Cerebellar nuclear complex (tissue), 1 donor: ENCODE measurements at places on chromosomes 4 and X.

DNA sequence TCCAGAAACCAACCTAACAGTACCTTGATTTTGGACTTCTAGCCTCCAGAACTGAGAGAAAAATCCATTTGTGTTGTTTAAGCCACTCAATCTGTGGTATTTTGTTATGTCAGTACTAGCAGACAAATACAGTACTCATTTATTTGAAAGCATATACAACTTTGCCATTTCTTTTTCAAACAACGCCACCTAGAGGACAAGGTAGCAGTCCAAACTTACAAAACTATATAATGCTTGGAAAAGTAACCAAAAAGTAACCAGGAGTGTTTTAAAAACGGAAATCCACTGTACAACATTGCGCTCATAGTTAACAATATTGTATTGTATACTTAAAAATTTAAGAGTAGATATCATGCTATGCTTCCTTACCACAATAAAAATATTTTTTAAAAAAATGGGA lies 37.0 kb upstream of the FGF13 start:
- no peak for DNase-seq

DNA sequence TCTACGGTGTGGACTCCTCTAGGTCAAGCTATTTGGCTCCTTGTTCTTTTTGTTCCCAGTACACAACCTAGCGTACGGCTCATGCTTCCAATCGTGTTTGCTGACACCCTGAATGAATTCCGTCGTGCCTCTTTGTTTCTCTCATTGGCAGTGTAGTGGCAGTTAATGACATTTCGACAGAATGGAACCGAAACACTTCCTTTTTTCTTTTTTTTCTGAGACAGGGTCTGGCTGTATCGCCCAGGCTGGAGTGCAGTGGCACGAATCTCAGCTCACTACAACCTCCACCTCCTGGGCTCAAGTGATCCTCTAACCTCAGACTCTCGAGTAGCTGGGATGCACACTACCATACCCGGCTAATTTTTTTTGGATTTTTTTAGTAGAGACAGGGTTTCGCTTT lies 113.3 kb upstream of the ATP6AP2 start:
- DNase-seq = no peak

- no peak for DNase-seq
Observed at GRCh38 chr4:145774473-145774872, 94.5 kb downstream of the C4orf51 start.

DNA sequence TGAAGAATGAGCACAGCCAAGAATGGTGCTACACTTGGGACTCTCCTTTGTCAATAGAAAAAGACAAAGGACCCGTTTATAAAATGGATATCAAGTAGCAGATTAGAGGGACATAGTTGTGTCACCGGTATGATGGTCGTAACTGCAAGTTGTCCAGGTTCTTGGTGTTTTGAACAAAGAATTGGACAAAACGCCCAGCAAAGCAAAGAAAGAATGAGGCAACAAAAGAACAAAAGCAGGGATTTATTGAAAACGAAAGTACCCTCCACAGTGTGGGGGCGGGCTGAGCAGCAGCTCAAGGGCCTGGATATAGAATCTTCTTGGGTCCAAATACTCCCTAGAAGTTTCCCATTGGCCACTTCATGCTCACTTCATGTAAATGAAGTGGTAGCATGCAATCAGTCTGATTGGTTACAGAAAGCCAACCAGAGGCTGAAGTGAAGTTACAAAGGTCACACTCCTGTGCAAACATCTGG lies 54.7 kb downstream of the SHROOM3 start:
- DNase-seq = no peak

DNA sequence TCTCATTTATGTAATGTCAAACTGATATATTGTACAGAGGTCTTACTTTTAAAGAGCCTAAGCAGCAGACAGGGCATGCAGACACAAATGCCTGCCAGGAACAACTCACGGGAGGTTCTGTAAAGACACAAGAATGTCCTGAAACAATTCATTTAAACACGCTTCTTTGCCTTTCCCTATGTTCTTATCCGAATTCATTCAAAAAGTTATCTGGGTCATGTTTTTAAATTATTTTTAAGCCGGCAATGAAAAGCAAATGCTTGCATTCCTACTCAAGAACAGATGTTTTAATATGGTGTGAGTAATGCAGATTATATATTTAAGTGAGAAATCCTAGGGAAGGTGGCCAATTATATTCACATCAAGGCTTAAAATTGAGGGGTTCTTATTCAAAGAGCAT lies 192.6 kb downstream of the PDGFC start:
- DNase-seq = no peak

GRCh38 chr4:147093206-147093605 lies 147.5 kb upstream of the TTC29 start:
- no peak for DNase-seq

GRCh38 chr4:152674359-152674758 lies 5.4 kb downstream of the TMEM154 start:
- no peak for DNase-seq

GRCh38 chrX:17237146-17237545 lies 137.9 kb upstream of the NHS start:
- no peak for DNase-seq

- DNase-seq = no peak
Observed at GRCh38 chrX:15321447-15321846, 6.0 kb upstream of the ASB11 start.

GRCh38 chrX:129737916-129738315 lies 863 bp upstream of the XPNPEP2 start:
- DNase-seq = no peak

DNA sequence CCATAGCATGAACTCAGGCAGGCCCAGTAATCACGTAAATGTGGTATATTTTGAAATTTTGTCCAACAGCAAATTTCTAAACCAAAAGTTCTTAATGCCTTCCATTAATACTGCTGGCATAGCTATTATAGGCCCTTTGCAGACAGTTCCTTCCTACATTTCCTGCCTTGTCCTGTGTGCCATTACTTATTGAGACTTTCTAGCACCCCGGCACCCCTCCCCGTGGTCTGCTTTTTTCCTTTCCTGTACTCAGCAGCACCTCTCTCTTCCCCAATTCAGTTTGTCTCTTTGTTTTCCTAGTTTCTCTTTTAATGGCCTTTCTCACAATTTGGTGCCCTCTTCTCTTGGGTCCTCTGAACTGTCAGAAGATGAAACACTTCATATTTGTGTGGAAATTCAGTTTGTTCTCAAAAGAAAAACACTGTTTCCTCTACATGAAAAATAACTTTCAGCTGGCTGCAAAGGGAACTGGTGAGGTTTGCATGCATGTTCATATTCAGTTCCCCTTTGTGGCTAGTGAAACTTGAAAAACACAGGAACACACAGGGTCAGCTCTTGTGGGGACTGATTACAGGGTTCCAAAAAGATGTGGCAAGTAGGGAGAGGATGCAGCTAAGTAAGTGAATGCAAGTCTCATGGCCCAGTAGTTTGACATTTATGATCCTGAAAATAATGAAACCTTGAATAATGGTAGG lies 17.1 kb downstream of the GPR34 start:
- DNase-seq = no peak

DNA sequence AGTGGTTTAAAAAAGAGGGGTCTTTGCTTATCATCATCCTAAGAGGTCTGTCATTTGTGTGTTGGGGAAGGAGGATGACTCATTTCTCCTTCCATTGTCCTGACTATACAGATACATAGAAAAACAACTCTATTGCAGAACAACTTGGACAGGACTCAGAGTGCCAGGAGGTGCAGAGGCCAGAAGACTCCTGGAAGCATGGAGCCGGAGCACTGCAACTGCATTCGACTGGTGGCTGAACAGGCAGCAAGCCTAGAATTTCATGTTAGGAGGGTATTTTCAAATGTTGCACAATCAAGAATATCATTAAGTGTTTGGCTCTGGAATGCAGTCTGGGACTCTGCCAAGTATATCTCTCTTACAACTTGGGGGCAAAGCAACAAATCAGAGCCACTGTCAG lies 35.0 kb upstream of the MAML3 start:
- no peak for DNase-seq

DNA sequence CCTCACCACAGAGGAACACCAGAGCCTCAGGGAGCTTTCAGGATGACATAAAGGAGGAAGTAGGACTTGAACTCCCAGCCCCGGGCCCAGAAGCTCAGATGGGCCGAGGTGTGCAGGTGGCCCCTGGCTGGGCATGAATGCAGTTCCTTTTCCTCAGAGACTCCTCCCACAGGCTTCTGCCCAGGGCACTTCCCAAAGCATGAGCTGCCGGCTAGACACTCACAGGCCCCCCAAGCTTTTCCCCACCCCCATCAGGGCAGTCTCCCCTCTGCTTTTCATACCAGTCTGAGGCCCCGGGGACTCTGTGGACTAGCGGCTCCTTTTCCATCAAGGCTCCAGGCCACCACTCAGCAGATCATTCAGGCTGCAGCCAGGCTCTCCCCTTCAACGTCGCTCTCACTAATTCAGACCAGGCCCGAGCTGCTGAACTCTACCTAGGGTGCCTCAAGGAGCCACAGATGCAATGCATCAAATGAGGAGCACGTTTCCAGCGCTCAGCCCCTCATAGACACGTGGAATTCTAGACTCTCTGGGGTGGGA lies 36.9 kb downstream of the HMX1 start:
- DNase-seq = no peak

DNA sequence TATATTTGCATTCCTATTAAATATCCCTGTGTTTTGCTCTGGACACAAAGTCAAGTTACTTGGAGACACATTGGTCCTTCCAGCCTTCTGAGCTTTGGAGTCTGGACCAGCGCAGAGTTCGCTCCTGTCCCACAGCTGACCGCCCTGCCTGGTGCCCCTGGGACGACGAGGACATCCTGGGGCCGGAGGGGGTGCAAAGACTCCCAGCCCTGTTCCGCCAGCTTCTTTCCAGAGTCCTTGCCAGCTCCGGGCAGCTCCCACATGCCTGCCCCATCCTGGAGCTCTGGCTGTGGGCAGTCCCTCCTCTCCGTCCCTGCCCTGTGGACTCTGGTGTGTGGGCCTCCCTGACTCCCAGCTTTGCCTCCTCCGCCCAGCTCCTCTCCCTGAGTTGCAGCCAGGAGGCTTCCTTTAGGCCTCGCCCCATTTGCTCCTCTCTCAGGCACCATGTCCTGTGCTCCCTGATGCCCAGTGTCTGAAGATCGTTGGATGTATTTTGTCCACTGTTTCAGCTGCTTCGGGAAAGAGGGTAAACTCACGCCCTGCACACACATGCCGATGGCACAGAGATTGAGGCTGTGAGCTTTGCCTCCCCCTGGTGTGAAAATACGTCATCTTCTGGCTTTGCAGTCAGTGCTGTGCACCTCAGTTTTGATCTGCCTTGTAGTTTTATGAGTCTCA lies 4.9 kb upstream of the PCGF3 start:
- DNase-seq = no peak

DNA sequence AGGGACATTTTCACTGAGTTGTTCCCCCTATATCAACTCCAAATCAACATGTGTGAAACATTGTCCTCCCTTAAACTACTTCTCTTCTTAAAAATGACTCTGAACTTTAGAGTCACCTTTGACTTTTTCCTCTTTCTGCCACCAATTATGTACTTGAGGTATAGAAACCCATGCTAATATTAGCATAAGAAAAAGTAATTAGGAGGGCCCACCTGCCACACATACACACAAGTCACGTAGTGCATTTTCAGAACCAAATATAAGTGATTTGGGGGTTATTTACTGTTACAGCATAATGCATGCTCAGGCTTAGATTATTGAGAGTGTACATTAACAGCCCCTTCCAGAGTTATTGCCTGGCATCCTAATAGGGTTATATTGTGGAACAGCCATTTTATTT lies 432.7 kb downstream of the ZIC3 start:
- no peak for DNase-seq

DNA sequence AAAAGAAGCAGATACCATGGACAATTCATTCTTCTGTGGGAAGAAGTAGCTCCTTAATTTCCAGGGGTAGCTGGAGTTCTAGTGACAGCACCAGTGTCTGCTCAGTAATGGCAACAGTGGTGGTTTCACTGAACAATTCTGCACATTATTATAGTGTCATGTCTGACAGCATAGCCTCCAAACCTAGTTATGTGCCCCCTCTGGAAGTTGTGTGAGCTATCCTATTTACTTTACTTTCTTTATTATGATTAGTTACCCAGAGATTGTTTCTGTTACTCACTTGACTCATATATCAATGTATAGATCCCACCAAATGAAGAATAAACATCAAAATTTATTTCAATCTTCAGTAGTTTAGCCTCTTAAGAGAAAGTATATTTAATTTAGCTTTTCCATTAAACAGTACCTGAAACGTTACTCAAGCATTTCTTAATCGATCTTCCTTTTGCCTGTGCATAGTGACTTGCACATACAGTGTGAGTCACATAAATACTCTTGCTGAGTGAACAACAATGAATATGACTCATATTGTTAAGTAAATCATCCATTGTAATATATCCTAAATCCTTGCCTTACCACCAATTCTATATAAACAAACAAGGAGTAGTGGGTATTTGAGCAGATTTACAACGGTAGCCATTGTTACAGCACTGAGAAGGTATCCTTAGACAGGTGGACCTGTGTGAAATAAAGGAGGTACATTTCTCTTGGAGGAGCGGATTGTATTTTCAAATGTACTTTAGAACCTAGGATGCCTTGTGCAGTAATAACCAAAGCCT lies 534.7 kb downstream of the ANKRD50 start:
- DNase-seq = no peak

DNA sequence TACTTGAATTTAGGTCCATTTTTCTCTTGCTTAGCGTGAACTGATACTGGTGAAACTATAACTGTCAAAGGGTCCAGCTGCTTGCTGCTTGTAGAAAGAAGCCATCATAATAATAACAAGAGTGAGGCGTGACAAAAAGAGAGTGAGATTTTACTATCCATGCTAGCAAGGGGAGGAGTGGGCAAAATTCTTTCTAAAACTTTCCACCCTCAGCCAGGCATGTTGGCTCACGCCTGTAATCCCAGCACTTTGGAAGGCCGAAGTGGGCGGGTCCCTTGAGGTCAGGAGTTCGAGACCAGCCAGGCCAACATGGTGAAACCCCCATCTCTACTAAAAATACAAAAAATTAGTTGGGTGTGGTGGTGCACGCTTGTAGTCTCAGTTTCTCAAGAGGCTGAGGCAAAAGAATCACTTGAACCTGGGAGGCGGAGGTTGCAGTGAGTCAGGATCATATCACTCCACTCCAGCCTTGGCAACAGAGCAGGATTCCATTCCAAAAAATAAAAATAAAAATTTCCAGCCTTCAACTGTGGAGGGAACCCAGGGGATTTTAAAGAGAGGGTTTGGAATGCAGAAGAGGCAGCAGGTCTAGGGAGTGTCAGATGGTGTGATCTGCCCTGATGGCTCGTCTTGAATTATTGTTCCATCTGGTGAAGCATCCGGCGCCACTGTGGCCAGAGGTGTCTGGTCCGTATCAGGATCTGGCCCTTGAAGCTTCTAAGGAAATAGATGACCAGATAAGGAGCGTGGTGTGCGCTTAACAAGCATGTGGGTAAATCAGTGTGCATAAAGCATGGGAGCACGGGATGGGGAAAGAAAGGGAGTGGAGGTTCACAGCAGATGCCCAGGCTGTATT lies 51.8 kb downstream of the LRP2BP start:
- DNase-seq = no peak

DNA sequence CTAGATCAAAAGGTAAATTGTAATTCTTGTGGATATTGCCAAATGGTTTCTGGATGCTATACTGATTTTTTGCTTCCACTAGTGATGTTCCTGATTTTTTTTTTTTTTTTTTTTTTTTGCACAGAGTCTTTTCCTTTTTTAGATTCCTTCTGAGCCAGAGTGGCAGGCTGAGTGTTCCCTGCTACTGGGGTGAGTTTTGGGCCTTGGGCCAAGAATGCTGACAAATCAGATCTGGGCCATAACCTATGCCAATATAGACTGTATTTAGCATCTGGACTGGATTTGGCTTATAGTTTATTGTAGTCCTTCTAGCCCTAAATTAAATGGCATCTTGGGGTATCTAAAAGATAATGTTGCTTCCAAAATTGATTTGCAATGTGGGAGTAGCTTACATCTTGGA lies 52.8 kb downstream of the REPS2 start:
- DNase-seq = no peak
